ENCODE measurements at places on chromosomes 11 and 22.
A peak's percentile ranks its signal among the peaks of the same experiment; 100 is the strongest.

GRCh38 chr11:66856496-66857233 lies at the start of gene LRFN4:
Gene LRFN4 (plus strand): TSS chr11:66857064. CDS start chr11:66857745, 681 bp downstream.
- DNase-seq, result no peak

DNA sequence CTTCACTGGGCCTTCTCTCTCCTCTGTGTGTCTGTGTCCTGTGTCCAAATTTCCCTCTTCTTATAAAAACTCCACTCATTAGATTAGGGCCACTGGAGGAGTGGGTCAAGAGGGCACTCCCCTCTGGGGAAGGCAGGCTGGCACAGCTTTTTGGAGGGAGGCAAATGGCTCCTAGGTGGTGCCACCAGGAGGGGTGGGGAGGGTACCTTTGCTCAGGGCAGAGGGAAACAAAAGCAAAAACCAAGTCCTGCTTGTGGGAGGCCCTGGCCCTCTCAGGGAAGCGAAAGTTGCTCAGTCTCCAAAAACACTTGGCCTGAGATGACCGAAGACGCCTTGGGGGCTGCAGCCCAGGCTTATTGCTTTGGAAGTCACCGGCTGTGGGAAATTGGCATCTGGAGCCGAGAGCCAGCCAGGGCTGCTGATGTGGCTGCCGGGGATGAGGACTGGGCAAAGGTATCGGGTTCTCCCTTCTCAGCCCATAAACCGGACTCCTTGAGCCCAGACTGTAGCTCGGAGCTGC lies 48.2 kb upstream of the ANO1 start:
- no peak for DNase-seq

GRCh38 chr11:59197991-59198390 lies 14.7 kb downstream of the MPEG1 start:
- DNase-seq, result no peak

DNA sequence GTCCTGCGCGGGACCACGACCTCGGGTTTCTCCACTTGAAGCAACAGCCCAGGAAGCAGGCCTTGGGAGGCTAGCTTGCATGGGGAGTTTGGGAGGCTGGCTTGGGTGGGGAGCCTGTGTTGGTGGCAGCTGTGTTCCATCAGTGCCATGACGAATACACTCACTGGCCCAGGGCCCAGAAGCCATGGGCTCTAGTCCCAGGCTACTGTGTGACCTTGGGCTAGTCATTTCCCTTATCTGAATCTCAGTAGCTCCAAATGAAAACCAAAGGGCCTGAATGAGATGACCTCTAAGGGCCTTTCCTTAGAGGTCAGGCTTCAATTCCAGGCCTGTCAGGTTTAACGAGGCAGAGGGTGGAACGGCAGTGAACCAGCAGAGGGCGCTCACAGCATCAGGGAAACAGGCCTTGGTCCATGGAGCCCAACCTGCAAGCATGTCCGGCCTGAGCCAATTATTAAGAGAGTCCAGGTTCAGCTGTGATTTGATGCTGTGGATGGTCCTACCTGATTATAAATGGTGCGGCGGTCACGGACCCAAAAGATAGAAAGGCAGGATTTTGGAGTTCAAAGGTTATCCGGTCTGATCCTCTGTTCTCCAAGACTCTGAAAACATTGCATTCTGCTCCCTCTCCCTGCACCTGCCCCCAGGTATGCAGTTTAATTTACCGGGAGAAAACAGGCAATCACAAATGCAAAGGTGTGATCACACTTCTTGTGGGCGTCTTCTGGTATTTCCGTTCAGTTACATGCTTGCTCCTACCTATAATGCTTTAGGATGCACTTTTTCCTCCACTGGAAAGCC lies 15.9 kb downstream of the PTPN5 start:
- peak; percentile 38 for DNase-seq

- DNase-seq, result no peak
These were observed 46.7 kb upstream of the SLC1A2 start for GRCh38 chr11:35466058-35466457.

All from CD4-positive, alpha-beta T cell treated with Interleukin-15 for 4 hours (primary cell).